Dermis blood vessel endothelial cell (primary cell): ENCODE measurements at places on chromosomes 5 and 9. TPM values are rescaled to one million over a fixed set of nuclear protein-coding genes. Genes with fewer than 3 reads are reported as not detected.

GRCh38 chr5:68066277-68066955, 149.1 kb upstream of the PIK3R1 start:
- no peak for DNase-seq

- no peak for DNase-seq
Observed at GRCh38 chr9:81718244-81718643, 28.9 kb upstream of the TLE1 start.

KLF9 gene
- 31.0 and 38.8 TPM in 2 replicates for total RNA-seq

DNA sequence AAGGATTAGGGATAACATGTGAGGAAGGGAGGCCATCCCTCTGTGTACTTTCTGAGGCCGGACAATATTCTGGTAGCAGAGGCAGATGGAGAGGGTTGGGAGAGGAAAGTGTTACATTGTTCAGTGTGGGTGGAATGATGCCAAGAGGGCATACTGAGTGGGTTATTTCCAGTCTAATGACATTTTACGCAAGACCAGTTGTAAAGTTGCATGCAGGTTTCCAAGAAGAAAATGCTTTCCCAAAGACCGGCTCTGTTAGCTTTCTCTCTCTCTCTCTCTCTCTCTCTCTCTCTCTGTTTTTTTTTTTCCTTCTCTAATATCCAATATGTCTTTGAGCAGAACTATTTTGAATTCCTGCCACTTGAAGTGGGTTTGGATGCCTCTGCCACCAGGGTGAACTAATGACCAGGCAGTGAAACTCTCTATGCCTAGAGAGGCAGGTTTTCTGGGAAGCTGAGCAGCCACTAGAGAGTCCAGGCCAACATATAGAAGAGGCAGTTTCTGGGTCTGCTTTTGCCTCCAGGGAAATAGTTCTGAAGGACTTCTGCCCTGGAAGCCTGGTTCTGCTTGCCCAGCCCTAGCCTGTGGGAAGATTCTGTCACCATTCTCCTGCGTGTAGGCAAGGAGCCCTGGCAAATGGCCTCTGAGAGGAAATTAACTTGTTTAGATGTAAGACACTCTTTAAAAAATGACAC, 24.4 kb upstream of the ZNF366 start:
- DNase-seq, result peak; percentile 49

OR1L6 gene
- not detected in 2 replicates for total RNA-seq

- no peak for DNase-seq
Observed at GRCh38 chr5:116539222-116539621, 35.4 kb downstream of the SEMA6A start.

CCL21 gene
- total RNA-seq, result 1.4 and 2.5 TPM in 2 replicates

INSL4 gene
- total RNA-seq, result not detected in 2 replicates

- DNase-seq, result no peak
Observed at GRCh38 chr9:136147038-136147889, 28.6 kb upstream of the TMEM250 start.

DNA sequence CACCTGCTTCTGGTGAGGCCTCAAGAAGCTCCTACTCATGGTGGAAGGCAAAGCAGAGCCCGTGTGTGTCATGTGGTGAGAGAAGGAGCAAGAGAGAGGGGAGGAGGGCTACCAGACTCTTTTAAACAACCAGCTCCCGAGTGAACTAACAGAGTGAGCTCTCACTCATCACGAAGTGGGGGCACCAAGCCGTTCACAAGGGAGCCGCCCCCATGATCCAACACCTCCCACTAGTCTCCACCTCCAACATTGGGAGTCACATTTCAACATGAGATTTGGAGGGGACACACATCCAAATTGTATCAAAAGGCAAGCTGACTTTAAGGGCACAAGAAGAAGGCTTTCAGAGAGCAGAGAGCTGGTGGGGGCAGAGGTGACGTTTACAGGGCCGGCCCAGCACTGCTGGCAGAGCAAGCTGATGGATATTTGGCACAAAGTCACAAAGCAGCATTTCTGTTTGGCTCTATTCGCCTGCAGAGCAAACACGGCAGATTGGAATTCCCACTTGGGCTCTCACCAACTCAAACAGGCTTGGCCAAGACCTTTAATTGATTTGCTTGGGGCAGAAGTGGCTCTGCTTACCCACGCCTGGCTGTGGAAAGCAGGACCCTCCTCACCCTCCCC, 20.0 kb downstream of the PITX1 start:
- DNase-seq, result no peak

INSL6 gene
- total RNA-seq, result not detected in 2 replicates

DNA sequence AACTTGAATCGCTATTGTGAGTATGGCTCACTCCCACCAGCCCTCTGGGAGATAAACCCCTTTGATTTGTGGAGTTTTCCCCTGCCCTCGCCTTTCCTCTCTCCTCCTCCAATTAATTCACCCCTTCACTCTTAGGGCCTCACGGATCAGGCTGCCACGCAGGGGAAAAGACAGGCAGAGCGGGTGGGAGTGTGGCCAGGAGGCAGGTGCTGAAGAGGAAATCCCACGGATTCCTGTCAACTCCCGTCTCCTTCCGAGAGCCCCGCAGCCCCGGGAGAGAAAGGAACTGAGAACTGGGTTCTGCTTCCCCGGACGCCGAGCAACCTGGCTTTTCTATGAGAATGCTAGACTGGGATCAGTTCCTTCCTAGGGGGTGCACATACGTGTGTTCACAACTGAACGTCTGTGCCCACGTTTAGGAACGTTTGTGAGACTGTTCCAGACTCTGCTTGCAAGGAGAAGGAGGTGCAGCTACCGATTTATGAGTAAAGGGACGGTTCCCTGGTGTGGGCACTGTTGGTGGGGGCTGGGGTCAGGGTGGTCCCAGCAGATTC, 314.5 kb upstream of the TLE4 start:
- no peak for DNase-seq

- no peak for DNase-seq
Observed at GRCh38 chr5:143433670-143434069, 30.2 kb upstream of the NR3C1 start.

GRCh38 chr5:96942078-96942477, 6.2 kb downstream of the LNPEP start:
- no peak for DNase-seq

DNA sequence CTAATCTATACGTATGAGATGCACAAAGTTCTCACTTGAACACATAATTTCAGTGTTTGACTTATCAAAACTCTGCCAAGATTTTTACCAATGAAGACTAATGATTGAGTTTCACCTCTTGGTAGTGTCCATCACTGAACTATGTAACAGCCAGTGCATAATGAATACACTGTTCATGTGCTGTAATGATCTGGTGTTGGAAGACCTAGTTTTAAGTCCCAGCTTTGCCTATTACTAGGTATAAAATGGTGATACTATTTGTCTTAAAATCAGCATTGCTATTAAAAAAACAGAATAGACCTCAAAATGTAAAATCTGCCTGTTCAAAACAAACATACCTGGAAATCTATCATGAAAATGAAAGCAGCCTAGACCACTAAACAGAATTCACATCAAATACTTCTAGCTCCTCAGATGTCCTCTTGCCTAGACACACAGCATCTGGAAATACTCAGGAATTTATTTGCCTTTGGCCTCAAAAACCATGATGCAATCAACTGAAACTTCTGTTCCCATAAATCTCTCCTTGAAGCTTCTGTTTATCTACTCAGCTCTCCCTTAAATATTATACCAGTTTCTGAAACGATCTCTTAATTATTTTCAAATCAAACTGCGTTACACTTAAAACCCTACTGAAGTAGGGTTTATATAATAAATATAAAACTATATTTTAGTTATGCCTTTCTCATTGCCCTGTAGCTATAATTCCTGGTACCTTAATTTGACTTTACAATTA, 38.1 kb downstream of the MRPS27 start:
- DNase-seq, result no peak

DNA sequence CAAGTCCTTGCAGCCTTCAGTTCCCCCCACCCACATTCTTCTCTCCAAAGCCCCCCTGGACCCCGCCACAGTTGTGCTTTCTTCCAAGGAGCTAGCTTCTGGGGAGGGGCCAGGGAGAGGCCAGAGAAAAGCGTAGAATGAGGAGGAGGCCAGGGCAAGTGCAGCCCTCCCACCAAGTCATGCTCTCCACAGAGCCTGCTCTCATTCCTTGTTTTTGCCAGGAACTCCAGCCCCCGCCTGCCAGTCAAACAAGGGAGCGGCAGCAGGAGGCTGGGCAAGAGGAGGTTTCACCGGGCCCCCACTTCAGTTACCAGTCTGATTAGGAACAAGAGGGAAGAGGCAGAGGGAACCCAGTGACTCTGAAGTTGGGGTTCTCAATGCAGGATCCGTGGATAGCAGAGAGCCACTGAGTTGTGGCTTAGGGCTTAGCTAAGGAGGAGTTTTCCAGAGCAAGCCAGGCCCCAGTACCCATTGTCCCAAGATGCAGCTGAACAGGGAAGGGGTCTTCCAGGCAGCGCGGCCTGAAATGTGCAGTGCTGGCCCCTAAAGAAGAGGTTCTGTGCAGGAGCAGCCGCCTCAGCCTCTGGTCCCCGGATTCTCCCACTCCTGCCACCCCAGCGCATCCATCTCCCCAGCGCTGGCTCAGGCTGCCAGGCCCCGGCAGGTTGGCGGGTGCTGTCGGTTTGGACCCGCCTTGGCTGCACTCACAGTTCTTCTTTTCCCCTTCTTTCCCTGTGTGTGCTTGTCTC, 120.6 kb downstream of the DAB2IP start:
- DNase-seq, result no peak

- no peak for DNase-seq
Observed at GRCh38 chr5:94503677-94504076, 114.7 kb downstream of the KIAA0825 start.

- no peak for DNase-seq
Observed at GRCh38 chr5:151262532-151262931, 9.5 kb downstream of the GM2A start.

GRCh38 chr5:109003928-109004327, 256.2 kb downstream of the FER start:
- no peak for DNase-seq

RAPGEF1 gene
- total RNA-seq, result 56.2 and 69.3 TPM in 2 replicates

DNA sequence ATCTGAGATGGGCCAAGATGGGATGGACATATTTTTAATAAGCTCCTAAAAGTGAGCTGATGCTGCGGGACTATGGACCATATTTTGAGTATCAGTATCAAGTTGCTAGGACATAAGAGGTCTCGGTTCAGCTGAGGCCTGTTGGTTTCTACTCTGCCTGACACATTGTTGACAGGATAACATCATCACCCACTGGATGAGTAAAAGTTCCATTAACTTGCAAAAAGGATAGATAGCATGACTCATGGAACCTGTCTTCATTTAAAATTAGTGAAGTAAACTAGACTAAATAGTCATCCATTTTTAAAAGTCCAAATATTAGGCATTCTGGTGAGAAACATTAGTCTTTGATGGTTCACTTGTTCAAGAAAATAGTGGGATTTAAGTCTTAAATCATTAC, 33.3 kb downstream of the PARP8 start:
- DNase-seq, result no peak

DNA sequence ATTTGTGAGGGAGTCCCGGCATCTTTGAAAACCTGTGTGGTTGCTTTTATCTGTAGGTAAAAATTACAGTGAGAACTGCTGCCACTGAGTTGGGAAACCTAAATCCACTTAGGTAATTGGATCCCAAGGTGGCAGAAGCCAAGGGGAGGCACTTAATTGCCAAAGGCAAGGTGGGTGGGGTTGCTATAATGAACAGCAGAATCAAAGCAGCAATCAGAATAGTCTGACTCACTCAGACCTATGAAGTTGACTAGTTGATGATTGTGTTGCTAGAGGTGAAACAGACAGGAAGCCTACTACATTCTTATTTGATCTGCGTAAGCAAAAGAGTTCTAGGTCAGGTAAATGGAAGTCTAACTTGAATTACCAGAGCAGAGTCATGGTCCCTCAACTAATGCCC, 17.3 kb upstream of the BICD2 start:
- DNase-seq, result no peak

DNA sequence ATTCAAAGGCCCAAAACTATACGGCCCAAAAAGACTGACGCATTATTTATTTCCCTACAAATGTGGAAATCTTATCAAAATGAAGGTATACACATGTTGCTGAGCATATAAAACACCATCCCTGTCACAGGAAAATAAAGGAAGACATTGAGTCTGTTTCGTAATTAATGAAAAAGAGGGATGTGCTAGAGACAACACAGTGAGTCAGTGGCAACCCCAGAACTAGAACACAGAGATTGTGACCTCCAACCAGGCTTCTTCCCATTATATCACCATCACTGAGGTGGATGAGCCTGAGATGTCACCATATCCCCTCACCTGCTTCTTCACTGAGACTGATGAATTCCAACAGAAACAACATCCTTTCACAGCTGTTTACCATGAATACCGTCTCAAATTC, 3.8 kb downstream of the NDUFA8 start:
- DNase-seq, result no peak

SPOCK1 gene
- 1.0 and 7.0 TPM in 2 replicates for total RNA-seq

HRH2 gene
- total RNA-seq, result 0.05 TPM in 1 of 2 replicates, not detected in the other

DNA sequence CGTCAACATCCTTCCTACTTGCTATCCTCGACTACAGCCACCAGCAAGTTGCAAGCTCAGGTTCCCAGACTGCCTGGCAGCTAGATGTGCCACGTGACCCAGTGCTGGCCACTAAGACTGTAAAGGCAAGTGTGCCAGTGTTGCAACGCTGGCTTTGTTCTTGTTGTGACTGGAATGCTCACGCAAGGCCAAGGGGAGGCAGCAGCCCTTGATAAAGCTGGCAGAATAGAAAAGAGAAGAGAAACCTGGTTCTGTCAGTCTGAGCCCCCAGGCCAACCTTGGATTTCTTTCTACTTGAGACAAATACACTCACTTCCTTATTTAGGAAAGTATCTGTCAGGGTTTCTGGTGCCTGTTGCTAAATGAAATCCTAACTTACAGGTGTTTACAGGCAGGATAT, 113.0 kb downstream of the KLHL3 start:
- no peak for DNase-seq

CDC20B gene
- total RNA-seq, result 0.05 TPM in 1 of 2 replicates, not detected in the other

DNA sequence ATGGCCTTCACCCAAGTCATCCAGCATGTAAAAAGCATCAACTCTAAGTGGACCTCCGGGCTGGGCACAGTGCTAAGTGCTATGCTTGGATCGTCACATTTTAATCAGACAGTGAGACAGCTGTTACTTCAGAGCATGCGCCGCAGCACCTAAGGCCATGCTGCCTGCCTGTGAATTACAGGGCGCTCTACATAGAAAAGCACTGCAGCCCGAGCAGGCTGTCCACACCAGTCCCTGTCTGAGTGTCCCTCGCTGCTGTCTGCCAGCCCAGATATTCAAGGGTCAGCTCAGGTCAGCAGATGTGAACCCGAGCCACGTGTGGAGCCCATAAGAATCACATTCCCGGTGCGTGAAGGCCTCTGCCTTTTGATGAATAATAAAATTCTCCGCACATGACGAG, 37.1 kb downstream of the AK8 start:
- DNase-seq, result no peak

RASGRF2 gene
- total RNA-seq, result 25.6 and 26.4 TPM in 2 replicates
